ENCODE measurements at places on chromosomes 3 and 15.

- DNase-seq = no peak
These were observed 9.0 kb downstream of the ZNF662 start for GRCh38 chr3:42914771-42915515.

DNA sequence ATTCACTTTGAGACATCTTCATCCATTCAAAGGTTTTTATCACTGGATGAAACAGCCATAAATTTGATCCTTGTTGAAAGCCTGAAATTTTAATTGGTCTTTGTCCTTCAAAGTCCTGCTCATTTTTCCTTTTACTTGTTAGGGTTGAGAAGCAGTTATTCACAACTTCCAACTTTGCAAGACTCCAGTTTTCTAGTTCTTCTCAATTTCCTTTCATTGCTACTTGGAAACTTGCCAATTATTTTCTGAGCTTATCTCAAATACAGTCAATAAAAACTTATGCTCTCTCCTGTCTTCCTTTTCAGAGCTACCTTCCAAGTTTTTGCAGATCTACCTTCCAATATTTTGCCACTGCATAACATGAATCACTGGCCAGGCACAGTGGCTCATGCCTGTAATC lies 23.7 kb upstream of the CD276 start:
- no peak for DNase-seq

DNA sequence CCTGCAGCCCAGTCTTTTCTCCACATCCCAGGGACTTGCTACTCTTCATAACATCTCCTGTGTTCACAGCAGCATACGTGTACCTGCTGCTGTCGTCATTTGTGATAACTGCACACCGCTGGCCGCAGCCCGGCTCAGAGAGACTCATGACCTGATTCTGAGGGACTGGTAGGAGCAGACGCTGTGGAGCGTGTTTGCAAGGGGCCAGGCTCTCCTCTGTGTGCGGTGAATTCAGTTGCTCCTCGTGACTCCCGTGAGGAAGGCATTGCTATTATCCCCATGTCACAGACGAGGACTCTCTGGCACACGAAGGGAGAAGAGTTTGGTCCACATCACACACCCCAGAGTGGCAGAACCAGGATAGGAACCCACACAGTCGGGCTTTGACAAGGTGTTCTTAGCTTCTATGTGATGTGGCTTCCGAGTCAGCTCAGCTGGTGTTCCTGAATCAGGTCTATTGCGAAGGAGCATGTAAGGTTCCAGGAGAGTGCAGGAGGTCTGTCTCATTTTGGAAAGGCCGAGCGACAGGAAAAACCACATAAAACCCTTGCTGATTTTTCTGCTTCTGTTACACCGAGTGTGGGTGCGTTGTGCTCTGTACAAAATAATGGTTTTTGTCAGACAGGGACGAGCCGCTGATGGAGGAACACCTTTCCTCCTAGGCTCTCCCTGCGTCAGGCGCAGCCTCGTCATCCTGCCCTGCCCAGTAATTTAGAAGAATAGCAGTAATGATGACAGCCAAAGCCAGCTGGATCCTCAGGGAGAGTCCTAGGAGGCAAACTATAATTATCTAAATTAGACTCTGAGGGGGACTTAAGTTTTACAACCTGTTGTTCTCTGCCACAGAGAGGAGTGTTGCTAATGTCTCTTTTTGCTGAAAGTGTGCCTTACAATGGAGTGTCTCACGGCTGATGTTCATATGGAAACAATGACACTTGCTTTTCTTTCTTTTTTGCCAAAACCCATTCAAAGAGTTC lies 157.5 kb upstream of the RGMA start:
- DNase-seq = no peak

DNA sequence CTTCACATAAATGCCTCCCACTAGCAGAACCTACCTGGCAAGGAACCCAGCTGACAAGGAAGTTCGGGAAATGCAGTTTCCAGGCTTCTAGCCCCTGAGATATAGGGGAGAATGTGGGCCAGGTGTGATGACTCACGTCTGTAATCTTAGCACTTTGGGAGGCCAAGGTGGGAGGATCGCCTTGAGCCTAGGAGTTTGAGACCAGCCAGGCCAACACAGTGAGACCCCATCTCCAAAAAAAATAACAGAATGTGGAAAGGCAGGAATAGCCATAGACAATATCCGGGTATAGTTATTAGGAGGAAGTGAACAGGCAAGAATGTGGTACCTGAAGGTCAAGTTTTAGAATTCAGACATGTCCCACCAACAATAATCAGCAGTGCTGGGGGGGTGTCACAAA lies 40.5 kb upstream of the SH3BP5 start:
- no peak for DNase-seq

- DNase-seq = no peak
These were observed 10.3 kb upstream of the ALDH1A3 start for GRCh38 chr15:100869151-100869999.
